ENCODE measurements at places on chromosomes 3 and 15.

DNA sequence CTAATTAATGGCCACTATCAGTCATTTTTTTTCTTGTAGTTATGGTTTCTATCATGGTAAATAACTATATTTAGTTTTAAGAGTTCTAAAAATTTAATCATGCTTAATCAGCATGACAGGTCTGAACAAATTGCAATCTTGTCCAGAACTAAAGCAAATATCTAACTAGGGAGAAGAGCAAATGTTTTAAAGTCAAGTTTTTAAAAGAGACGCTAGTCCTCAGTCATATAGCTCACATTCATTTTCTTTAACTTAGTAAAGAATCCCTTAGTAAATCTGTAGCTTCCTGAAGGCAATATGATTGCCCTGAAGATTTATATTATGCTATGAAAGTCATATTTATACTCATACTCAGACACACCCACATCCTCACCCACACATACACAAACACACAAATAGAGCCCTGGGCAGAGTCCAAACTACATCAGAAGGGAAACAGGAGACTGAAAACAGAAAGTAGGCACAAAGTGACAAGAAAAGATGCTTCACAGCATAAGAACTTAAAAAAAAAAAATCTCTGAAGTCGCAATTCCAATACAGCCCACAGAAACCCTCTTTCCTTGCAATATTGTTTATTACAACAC lies 1149.1 kb downstream of the SI start:
- no peak for DNase-seq

DNA sequence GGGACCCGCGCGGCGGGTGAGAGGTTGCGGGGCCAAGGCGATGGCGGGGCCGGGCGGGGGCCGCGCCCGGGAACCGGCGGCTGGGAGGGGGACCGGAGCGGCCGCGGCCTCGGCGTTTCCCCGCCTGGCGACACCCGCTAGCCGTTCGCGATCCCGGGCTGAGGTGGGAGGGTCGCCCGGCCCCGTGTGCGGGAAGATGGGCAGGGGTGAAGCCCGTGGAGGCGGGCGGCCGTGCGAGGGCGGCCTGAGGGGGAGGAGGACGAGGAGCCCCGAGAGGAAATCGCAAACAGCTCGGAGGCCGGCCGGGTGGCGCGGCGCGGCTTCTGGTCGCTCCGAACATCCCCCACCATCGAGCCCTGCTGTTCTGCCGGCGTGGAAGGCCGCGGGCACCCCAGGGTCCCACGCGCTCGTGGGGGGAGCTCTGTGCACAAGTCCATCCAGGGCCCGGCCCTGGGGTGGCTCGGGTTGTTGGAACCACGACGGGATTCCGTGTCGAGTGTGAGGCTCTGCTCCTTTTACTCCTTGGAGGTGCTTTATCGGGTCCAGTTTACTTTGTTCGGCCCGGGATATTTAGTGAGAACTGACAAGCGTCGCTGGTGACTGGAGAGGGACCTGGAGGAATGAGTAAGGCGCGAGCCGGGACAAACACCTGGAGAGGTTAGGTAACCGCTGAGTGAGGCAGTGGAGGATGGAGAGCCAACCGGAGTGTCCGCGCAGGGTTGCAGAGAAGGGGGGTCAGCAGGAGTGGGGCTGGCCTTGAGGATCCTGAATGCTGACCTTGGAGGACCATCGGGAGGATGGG lies 728 bp downstream of the CRTC3 start:
- no peak for DNase-seq

DNA sequence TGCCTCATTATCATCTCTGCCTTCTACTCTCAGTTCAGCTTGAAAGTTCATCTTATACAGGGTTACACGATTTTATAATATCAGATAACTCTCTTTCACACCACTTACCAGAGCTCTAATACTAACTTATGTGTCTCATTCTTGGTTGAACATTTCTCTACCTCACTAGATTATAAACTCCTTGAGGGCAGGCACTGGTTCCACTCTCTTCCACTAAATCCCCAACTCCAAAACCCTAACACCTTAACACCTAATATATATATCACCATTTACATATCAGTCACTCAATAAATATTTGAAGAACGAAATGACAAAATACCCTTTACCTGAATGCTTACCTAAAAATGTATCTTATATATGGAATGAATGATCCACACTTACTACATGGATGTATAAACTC lies 977.2 kb downstream of the FHIT start:
- DNase-seq = no peak

DNA sequence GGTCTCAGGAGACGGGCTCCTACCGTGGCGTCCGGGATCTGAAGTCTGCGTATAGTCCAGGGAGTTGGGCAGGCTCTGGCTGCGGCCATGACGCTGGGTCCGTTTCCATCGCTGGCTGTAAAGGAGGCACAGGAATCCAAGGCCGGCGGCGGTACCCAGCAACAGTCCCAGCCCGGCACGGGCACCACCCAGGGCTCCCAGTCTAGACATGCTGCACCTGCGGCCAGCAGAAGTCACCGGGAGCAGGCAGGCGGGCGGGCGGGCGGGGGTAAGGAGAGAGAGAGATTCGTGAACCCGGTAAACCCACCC lies 526 bp downstream of the RMDN3 start:
- DNase-seq = no peak

DNA sequence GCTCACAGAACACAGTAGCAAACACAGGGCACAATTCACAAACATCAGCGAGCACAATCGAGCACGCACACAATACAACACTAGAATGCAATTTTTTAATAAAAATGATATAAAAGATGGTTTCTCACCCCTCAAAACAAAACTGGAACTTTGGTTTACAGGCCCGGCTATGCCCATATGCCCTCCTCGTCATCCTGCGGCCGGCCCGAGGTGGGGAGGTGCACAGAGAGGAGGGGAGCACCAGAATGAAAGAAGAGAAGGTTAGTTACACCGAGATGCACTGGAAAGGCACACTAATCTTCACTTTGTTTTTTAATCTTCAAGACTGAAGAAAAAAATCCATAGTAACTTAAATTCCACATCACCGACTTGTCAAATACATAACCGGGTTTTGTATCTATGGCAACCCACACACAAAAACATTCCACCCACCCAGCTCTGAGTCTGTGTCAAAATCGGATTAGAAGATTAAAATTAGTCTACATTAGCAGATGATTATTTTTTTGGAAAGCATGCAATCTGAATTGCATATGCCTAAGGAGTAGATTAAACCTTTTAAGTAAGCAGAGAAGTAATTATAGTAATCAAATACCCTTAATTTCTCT lies 196.7 kb upstream of the WNT5A start:
- no peak for DNase-seq

- no peak for DNase-seq
Measured at GRCh38 chr15:60781211-60781713, 302.3 kb upstream of the ICE2 start.

DNA sequence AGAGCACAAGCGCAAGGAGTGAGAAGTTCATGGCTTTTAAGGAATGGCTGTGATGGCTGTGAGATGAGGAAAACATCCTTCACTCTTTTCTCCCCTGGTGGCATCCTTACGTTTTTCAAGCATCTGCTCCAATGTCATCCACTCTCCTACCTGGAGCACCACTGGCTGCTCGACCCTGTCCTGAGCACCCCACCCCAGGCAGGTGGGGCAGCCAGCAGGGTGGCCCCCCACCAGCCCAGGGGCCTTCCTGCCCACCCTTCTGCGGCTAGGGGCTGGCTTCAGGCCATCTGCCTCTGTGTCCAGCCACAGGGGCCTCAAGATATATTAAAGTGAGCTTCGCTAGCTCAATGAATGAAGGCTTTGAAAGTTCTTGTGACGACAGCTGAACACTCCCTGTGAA lies 56.1 kb downstream of the ATP10A start:
- DNase-seq = no peak

- no peak for DNase-seq
Measured at GRCh38 chr3:9404680-9405079, 7.3 kb downstream of the SETD5 start.

All from epithelial cell of prostate (primary cell).